Breast epithelium (tissue), 4 donors: ENCODE measurements at places on chromosomes 11 and 22. TPM values are rescaled to one million over a fixed set of nuclear protein-coding genes. Genes with fewer than 3 reads are reported as not detected.

GRIK4 gene
- total RNA-seq, result 0.29 TPM

OR8U1 gene
- not detected for total RNA-seq

GRCh38 chr11:45156201-45156600, 9.8 kb downstream of the PRDM11 start:
- no peak for DNase-seq
- no peaks in the 10 kb centered on the region for H3K36me3 ChIP-seq
- H3K4me1 ChIP-seq, result peaks cover 9% of the 10 kb centered on the region

C11orf58 gene
- 197 TPM for total RNA-seq
